WERI-Rb-1 (cell line): ENCODE measurements at places on chromosomes 3 and 15.

DNA sequence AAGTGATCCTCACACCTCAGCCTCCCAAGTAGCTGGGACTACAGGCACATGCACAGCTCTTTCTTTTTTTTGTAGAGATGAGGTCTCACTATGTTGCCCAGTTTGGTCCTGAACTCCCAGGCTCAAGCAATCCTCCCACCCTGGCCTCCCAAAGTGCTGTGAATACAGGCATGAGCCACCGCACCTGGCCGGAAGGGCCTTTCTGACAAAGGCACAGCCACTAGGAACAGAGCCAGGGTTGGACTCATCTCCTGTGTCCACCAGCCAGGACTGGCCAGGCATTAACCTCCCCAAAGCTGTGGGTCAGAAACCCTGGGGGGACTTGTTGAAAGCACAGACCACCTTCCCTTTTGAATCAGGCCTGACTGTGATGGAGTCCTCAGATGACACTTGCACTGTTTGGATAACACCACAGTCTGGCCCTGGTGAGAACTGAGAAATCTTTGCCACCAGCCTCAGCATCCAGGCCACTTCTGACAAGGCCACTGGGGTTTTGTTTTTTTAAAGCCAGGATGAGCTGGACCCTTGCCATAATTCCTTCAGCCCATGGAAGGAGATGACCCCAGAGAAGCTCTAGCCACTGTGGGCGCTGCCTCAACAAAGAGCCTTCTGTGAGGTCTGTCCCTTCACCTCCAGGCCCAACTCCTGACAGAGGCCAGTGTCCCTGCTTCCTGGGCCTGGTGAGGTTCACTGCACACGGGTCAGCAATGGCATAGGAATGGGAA is 4.8 kb downstream of the TKT start:
- DNase-seq = no peak

DNA sequence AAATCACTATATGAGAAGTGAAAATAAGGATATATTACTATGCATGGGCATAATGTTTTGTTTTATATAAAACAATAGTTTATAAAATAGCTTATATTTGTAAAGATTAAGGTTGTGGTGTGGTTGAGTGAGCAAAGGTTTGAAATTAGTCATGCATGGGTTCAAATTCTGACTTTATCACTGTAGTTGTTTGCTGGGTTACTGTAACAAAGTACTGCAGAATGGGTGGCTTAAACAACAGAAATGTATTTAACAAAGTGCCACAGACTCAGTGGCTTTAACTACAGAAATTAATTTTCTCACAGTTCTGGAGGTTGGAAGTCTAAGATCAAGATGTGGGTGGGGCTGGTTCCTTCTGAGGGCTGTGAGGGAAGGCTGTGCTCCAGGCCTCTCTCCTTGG is 184.8 kb upstream of the THRB start:
- no peak for DNase-seq

- no peak for DNase-seq
These were observed 3.7 kb upstream of the CPA3 start for GRCh38 chr3:148861277-148861869.

DNA sequence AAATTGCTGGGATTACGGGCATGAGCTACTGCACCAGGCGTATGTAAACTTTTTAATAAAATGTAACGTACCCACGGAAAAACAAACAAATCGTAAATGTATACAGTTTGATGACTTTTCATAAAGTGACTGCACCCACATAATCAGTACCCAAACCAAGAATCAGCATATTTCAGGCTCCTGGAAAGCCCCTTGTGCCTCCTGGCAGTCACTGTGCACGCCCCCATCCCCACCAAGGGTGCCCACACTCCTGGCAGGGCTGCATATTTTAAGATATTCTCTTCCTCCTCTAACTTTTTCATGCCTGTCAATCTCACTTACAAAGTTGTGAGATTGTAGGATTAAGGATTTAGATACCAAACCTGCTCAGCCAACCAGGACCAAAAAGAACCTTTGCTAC is 305.5 kb downstream of the SHQ1 start:
- DNase-seq = no peak

DNA sequence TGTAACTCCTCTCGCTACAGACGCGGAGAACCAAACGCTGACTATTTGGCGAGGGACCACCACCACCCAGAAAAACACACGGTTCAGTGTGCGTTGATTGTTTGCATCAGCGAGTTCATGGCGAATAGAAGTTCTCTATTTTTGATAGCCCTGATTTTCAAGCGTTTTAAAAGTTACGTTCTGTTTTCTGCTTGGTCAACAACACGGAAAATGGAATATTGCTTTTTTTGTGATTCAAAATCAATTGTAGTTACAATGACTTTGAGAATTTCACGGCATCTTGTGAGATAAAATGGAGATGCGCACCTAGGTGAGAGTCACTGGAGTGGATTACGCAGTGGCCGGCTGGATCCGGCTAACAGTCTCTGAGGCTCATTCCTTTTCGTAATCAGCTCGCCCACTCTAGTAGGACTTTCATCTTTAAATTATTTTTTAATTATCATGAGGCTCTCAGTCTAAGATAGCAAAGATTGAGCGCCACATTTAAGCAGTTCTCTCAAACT is 54.8 kb downstream of the CCDC54 start:
- peak; percentile 61 for DNase-seq

DNA sequence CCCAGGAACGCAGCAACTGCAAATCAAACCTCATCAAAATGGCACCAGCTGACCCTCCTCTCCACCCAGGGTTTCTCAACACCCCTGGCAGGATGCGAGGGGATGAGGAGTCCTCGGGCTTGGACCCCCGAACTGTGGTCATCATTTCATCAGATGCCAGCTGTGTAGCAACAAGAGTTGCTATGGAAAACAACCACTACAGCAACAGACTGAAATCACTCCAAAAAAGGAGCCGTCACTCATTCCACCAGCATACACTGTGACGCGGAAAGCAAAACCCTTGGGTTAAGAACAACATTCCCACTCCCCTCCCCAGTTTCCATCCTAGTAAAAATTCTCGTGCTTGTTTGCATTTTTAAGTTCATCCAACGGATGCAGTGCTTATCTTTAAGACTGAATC is 40.1 kb downstream of the VGLL4 start:
- DNase-seq = no peak

- no peak for DNase-seq
These were observed 9.4 kb upstream of the COPG1 start for GRCh38 chr3:129239991-129240390.

DNA sequence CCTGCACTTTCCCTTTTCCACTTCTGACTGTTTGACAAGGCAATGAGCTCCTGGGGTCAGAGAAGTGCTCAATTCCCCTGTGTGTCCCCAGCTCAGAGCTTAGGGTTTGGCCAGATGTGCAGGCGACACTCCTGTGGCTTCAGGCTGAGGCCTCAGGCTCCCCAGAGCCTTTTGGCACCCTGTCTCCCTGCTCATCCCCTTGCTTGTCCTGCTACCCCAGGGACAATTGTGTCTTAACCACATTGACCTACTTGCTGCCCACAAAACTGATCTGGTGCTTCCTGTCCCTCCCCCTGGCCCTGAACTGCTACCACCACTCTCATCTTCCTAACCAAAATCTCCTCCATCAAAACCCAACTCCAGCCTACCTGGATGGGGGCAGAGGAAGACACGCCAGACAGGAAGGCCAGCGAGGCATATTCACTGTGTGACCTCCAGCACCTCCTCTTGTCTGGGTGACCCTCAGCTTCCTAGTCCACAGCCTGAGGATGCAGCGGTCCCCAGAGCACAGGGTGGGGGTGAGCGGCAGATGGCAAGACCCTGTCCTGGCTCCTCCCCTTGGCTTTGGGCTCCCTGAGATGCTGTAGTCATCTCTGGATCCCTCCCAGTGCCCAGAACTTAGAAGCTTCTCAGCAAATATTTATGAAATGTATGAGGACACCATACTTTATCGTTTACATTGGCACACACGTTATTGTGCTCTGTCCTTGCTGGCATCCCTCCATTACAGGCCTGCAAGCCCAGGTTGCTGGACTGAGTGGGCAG is 98.9 kb upstream of the SLC6A6 start:
- DNase-seq = peak; percentile 16

DNA sequence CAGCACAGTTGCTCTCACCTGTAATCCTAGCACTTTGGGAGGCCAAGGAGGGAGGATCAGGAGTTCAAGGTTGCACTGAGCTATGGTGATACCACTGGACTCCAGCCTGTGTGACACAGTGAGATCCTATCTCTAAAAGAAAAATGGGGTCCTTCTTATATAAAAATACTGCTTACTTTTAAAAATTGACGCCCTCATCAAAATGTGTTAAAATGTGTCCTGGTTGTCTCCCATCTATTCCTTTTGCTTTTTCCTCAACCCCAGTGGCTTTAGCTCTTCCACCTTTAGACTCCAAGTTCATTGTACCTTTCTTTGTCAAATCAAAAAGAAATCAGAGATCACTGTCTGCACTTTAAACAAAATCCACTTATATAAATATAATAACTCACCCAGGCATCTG is 60.3 kb upstream of the GPD1L start:
- DNase-seq = no peak

DNA sequence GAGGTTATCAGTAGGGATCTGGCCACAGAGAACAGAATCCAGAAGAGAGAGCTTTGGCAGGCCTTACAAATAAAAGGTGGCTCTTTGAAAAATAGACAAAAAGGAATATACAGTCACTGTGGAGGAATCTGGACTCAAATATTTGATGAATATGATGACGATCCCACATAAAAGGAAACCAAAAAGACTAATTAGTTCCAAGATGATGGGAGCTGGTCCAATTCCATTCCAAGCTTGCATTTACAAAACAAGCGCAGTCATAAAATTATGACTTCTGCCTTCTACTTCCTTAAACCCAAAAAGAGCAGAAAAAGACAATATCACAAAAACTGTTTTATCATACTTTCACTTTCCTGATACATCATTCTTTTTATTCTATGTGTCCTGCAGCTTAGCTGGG is 285.8 kb downstream of the DIPK2A start:
- DNase-seq = no peak

DNA sequence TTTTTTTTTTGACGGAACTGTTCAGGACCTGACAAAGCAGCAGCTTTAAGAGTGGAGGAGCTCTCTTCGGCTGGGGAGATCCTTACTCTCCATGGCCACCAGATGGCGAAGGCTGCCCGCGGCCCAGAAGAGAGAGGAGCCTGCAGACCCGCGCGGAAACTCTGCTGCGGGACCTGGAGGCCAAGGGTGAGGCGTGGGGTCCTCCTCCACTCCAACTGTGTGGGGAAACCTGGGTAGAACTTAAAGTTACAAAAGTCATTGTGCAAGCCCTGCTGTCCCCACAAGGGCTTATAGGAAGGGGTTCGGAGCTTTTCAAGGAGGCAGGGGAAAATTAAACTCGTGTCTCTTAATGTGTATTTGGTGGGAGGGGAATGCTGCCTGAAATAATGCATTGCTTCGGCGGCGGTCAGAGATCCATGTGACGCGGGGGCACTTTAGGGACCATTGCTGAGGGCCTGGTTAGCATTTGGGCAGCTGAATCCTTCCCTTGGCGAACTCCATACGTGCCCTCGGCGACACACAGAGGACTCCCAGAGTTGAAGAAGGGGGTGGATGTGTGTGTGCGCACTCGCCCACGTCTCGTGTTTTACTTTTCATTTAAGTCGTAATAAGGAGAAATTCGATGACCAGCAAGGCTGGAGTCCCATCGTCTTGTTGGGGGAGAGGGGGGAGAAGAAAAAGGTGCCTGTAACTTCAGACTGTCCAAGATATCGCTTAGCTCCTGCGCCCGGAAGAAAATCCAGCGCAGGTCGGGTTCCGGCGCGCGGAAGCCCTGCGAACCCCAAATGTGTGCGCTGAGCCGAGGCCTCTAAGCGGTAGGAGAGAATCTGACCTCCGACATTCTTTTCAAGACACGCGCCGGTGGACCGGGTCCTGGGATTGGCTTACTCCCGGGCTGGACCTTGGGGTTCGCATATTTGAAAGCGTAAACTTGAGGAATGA is 9.7 kb downstream of the EOMES start:
- peak; percentile 73 for DNase-seq

DNA sequence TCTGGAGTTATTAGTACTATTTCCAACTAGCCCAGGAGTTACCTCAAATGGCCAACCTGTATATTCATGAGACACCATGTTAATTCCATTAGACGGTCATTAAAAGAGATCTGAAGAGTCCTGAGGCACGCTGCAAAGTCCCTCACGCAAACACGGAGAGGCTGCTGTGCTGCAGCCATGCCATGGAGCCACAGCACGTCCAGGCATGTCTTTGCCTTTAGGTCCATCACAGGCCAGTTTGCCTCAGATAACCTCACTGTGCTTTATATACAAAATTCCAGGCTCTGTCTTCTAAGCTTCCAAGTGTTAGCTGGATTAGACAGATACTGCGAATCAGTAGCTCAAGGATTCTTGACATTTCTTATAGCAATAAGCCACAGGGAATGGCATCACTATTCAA is 9.8 kb upstream of the PLAAT1 start:
- DNase-seq = peak; percentile 69

- no peak for DNase-seq
These were observed 3.8 kb downstream of the ATG3 start for GRCh38 chr3:112557976-112558375.

GRCh38 chr3:26108846-26109489 is 319.1 kb downstream of the OXSM start:
- DNase-seq = no peak

- DNase-seq = no peak
These were observed 194.2 kb downstream of the EBLN2 start for GRCh38 chr3:73255609-73256029.

- peak; percentile 70 for DNase-seq
These were observed 7.5 kb downstream of the GNB5 start for GRCh38 chr15:52183562-52184173.

GRCh38 chr3:88141458-88142083 is 8.2 kb upstream of the C3orf38 start:
- no peak for DNase-seq

- DNase-seq = no peak
These were observed 72.9 kb downstream of the AKAP13 start for GRCh38 chr15:85453144-85453872.

- no peak for DNase-seq
These were observed 126.8 kb downstream of the MITF start for GRCh38 chr3:69865925-69866679.

DNA sequence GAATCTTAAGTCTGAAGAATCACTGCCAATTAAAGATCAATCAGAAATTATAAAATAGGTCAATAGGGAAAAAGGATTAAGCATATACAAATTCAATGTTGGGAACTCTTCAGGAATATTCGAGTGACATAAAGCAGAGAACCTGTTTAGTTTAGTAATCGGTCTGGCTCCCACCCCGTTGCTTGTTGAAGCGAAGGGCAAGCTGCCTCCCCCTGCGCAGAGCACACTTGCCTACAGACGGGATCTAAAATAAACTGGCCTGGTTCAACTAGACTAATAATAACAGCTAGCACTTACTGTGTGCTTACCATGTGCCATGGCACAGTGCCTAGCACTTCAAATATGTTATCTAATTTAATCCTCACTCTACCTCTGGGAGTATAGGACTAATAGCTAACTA is 8.6 kb downstream of the SEMA6D start:
- DNase-seq = no peak

GRCh38 chr15:84855136-84855535 is 29.3 kb upstream of the SLC28A1 start:
- DNase-seq = no peak

DNA sequence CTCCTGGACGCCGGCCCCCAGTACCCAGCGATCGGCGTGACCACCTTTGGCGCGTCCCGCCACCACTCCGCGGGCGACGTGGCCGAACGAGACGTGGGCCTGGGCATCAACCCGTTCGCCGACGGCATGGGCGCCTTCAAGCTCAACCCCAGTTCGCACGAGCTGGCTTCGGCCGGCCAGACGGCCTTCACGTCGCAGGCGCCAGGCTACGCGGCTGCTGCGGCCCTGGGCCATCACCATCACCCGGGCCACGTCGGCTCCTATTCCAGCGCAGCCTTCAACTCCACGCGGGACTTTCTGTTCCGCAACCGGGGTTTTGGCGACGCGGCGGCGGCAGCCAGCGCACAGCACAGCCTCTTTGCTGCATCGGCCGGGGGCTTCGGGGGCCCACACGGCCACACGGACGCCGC is 956 bp downstream of the ZIC1 start:
- DNase-seq = no peak
